Stimulated activated naive B cell treated with anti-CD40 and anti-IgM and Interleukin-4, amounts not matched to agents 10 μg/mL and 1 μg/mL and 100 μg/mL, for 72 hours (primary cell): ENCODE measurements at places on chromosomes 3 and 15.

- DNase-seq, result no peak
- H3K27ac ChIP-seq, result no peak overlapping the region
- H3K4me1 ChIP-seq, result no peaks in the 10 kb centered on the region
- H3K4me3 ChIP-seq, result no peak overlapping the region
- H3K27me3 ChIP-seq, result no peaks in the 10 kb centered on the region
- peaks cover 29% of the 10 kb centered on the region for H3K36me3 ChIP-seq
Measured at GRCh38 chr3:126005951-126006350, 37.0 kb downstream of the ROPN1B start.

DNA sequence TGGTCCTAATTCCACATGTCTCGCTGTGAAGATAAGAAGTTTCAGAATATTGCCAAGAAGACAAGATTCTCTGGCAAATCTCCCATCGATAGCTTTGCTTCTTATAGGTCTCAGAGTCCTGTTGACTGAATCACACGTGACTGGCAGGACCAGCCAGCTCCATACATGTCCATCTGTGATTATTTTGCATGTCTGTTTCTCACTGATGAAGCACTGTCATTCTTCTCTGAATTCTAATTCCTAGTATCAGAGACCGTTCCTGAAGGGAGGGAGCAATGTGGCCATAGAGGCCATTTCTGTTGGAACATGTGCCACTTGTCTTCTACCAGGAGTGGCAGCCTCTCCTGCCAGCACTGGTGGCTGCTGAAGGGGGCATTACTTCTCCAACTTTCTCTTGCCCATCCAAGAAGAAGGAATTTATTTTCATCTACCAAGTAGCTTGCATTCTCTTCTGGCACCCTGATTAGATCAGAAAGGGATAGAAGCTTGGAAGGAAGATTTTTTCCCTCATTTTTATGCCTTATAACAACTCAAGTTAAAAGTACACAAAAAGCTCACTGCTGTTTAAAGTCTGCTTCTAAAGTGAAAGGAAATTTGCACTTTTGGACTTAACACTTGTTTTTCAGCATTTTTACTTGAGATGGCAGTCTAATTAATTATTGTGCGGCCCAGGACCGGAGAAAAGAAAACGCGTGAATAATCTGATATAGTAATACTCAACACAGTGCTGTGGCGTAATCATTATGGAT, 115.8 kb downstream of the IQCH start:
- no peaks in the 10 kb centered on the region for H3K4me1 ChIP-seq
- H3K27me3 ChIP-seq, result peaks cover 17% of the 10 kb centered on the region
- DNase-seq, result no peak
- no peak overlapping the region for H3K4me3 ChIP-seq

GRCh38 chr3:29318251-29318650, 37.4 kb downstream of the RBMS3 start:
- no peaks in the 10 kb centered on the region for H3K27me3 ChIP-seq
- no peak for DNase-seq
- no peak overlapping the region for H3K4me3 ChIP-seq
- no peaks in the 10 kb centered on the region for H3K36me3 ChIP-seq
- no peaks in the 10 kb centered on the region for H3K4me1 ChIP-seq

DNA sequence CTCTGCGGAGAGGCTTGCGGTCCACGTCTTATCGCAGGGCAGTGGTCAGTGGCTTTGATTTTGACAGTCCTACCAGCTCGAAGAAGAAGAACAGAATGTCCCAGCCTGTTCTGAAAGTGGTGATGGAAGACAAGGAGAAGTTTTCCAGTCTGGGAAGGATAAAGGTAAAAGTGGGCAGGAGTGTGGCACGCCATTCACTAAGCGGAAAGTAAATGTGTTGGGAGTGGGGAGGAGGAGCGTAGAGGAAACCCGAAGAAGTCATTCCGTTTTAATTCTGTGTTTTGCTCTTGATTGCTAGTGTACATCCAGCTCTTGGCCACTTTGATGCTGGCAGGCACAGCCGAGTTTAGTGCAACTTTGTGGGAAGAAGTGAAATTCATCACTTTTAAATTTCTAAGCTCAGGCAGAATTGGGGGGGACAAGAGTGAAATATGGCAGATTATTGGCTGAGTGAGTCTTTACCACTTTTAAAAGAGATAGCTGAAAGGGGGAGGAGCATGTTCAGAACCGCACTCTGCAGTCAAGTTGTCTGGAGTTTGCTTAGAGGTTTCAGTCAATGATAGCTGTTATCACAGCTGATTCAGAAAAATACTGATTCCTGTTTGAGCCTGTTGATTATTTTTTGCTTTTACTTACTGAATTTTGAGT, 1.8 kb downstream of the ARHGEF26 start:
- H3K36me3 ChIP-seq, result no peaks in the 10 kb centered on the region
- no peak for DNase-seq
- peaks cover 12% of the 10 kb centered on the region for H3K4me1 ChIP-seq
- peaks cover 57% of the 10 kb centered on the region for H3K27me3 ChIP-seq
- no peak overlapping the region for H3K27ac ChIP-seq

DNA sequence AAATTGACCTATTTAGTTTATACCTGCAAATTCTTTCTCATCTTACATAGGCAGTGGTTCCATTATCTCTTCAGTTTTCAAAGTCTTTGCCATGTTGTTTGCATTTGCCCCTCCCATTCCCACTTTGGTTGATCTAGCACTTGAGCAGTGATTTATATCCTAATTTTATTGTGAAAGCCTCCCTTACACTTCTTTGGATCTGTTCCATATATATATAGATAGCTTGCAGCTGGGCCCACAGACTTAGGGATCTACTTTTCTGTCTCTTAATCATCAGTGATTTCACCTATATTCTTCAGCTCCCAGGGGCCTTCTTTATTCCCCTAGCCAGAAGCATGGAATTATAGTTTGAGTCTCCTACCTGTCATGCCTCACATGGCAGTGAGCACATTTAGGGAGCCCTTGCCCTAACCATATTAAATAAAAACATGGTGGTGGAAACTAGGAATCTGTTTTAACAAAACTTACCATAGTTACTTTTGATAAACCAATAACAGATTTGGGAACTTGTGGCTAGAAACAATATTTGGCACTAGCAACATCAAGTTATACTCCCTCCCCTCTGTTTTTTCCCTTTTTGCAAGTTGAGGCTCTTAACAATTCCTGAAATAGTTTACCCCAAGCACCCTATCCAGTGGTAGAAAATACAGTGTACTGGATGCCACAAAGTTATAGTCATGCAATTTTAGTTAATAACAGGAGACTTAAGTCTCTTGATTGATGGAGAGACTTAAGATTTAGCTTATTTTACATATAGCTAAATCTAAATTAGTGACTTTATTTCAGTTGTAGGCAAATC, 41.7 kb downstream of the ARIH1 start:
- H3K4me3 ChIP-seq, result no peak overlapping the region
- H3K27ac ChIP-seq, result peak overlapping the region; percentile 56
- H3K27me3 ChIP-seq, result no peaks in the 10 kb centered on the region
- no peak for DNase-seq
- peaks cover 11% of the 10 kb centered on the region for H3K4me1 ChIP-seq

GRCh38 chr15:98758224-98758623, 109.9 kb downstream of the IGF1R start:
- no peak overlapping the region for H3K27ac ChIP-seq
- no peak overlapping the region for H3K4me3 ChIP-seq
- no peaks in the 10 kb centered on the region for H3K36me3 ChIP-seq
- no peaks in the 10 kb centered on the region for H3K27me3 ChIP-seq
- DNase-seq, result no peak

DNA sequence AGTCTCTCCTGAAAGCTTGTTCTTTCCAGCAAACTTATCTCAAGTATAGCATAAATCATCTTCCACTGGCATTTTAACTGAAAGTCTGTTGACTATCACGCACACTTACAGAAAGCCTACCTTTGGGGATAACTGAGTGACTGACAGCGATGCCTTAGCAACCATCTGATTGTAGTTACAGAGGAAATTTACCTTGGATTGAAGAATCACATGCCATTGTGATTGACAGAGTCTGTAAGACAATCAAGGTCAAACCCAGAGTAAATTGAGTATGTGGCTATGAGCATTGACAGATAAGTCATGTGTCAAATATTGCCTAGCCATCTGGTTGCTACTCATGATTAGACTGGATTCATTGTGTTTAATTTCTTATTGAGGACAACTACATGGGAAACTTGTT, 82.0 kb downstream of the CNTN4 start:
- H3K4me1 ChIP-seq, result no peaks in the 10 kb centered on the region
- H3K27me3 ChIP-seq, result no peaks in the 10 kb centered on the region
- no peaks in the 10 kb centered on the region for H3K36me3 ChIP-seq
- no peak for DNase-seq

GRCh38 chr3:24764236-24764915, 269.7 kb upstream of the THRB start:
- no peaks in the 10 kb centered on the region for H3K4me1 ChIP-seq
- no peak for DNase-seq
- no peaks in the 10 kb centered on the region for H3K27me3 ChIP-seq
- H3K36me3 ChIP-seq, result no peaks in the 10 kb centered on the region
- no peak overlapping the region for H3K4me3 ChIP-seq

DNA sequence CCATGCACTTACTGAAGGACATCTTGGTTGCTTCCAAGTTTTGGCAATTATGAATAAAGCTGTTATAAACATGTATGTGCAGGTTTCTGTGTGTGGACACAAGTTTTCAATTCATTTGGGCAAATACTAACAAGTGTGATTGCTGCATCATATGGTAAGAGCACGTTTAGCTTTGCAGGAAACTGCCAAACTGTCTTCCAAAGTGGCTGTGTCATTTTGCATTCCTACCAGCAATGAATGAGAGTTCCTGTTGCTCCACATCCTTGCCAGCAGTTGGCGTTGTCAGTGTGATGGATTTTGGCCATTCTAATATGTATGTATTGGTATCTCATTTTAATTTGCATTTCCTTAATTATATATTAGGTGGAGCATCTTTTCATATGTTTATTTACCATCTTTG, 280.1 kb downstream of the SV2B start:
- no peak for DNase-seq
- no peak overlapping the region for H3K27ac ChIP-seq
- peaks cover 4% of the 10 kb centered on the region for H3K27me3 ChIP-seq
- H3K36me3 ChIP-seq, result no peaks in the 10 kb centered on the region
- H3K4me1 ChIP-seq, result no peaks in the 10 kb centered on the region

DNA sequence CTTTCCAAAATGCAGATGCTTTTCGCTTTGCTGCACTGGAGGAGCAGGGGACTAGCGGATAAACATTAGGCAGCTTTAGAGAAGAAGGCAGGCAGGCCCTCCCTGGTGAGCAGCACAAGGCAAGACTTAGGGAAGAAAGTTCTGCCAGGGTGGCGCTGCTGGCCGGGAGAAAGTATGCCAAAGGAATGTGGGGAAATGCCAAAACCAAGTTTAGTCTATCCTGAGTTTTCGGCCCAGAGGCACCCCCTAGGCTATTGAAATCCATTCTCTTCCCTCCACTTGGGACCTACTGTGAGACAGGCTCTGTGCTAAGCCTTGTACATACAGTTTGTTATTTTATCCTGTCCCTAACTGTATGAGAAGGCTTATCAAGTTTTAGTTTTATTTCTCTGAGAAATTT, 9.2 kb downstream of the SHC4 start:
- H3K27me3 ChIP-seq, result peaks cover 31% of the 10 kb centered on the region
- H3K4me3 ChIP-seq, result no peak overlapping the region
- no peaks in the 10 kb centered on the region for H3K4me1 ChIP-seq
- no peaks in the 10 kb centered on the region for H3K36me3 ChIP-seq
- DNase-seq, result no peak

GRCh38 chr3:39056151-39056550, 4.3 kb downstream of the WDR48 start:
- no peak for DNase-seq
- peak overlapping the region; percentile 43 for H3K27ac ChIP-seq
- H3K27me3 ChIP-seq, result no peaks in the 10 kb centered on the region

DNA sequence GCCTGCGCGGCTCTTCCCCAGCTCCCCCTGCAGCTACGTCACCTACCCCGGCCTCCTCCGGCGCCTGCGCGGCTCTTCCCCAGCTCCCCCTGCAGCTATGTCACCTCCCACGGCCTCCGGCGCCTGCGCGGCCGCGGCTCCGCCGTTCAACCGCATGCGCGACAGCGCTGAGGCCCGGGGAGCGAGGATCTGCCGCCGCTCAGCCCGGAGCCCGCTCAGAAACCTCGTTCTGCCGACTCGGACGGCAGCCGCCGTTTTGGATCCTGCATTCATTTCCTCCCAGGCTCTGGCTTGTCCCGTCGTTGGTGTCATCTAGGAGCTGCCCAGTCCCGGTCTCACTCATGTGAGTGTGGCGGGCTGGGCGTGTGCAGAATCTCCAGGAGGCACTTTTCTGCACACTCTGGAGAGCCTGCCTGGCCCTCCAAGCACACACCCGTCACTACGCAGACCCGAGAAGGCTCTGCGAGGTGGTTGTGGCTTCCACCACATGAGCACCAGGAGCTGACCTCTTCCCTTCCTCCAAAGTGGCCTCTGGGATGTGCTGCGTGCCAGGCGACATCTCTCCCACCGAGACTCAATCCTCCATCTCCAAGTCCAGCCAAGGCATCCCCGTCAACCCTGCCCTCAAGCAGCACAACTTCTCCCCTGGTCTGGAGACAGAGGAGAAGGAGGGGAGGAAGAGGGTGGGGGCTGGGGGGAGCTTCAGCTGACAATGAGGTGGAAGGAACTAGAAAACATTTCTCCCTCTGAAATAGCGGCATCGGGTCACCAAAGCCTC, 165.3 kb downstream of the CHSY1 start:
- H3K4me3 ChIP-seq, result no peak overlapping the region
- H3K27me3 ChIP-seq, result peaks cover 25% of the 10 kb centered on the region
- H3K36me3 ChIP-seq, result no peaks in the 10 kb centered on the region
- H3K27ac ChIP-seq, result no peak overlapping the region

DNA sequence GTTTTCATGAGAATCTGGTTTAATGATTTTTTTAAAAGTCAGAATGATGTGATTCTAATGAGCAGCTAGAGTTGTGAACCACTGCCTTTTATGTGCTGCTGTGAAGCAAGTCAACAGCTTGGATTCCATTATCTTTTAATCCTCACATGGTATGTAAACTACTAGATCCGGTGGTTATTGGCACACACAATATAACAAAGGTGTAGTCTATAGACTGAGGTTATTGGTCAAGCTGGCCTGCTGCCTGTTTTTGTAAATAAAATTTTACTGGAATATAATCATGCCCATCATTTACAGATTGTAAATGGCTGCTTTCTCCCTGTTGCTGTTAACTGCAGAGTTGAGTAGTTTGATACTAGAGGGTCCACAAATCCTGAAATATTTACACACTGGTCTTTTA, 103.1 kb downstream of the OTOL1 start:
- H3K27me3 ChIP-seq, result no peaks in the 10 kb centered on the region
- H3K4me3 ChIP-seq, result no peak overlapping the region
- no peaks in the 10 kb centered on the region for H3K4me1 ChIP-seq
- no peaks in the 10 kb centered on the region for H3K36me3 ChIP-seq

GRCh38 chr3:58556001-58556400, 19.0 kb upstream of the ACOX2 start:
- H3K4me1 ChIP-seq, result no peaks in the 10 kb centered on the region
- no peak for DNase-seq
- no peak overlapping the region for H3K27ac ChIP-seq
- no peaks in the 10 kb centered on the region for H3K36me3 ChIP-seq
- no peak overlapping the region for H3K4me3 ChIP-seq

GRCh38 chr3:11221818-11222415, 50.3 kb upstream of the ATG7 start:
- no peak for DNase-seq
- no peaks in the 10 kb centered on the region for H3K27me3 ChIP-seq
- no peaks in the 10 kb centered on the region for H3K36me3 ChIP-seq
- no peak overlapping the region for H3K4me3 ChIP-seq
- no peak overlapping the region for H3K27ac ChIP-seq

- no peaks in the 10 kb centered on the region for H3K27me3 ChIP-seq
- H3K4me1 ChIP-seq, result peaks cover 5% of the 10 kb centered on the region
- DNase-seq, result no peak
- H3K27ac ChIP-seq, result no peak overlapping the region
Measured at GRCh38 chr3:182908471-182908870, 71.9 kb downstream of the DCUN1D1 start.
